Dermis microvascular lymphatic vessel endothelial cell (primary cell): ENCODE measurements at places on chromosomes 2 and 18. TPM values are rescaled to one million over a fixed set of nuclear protein-coding genes. Genes with fewer than 3 reads are reported as not detected.

GRCh38 chr2:152811916-152812315 is 93.5 kb downstream of the ARL6IP6 start:
- DNase-seq = no peak

- DNase-seq = no peak
Measured at GRCh38 chr2:119760237-119760955, 674 bp downstream of the PTPN4 start.

DNA sequence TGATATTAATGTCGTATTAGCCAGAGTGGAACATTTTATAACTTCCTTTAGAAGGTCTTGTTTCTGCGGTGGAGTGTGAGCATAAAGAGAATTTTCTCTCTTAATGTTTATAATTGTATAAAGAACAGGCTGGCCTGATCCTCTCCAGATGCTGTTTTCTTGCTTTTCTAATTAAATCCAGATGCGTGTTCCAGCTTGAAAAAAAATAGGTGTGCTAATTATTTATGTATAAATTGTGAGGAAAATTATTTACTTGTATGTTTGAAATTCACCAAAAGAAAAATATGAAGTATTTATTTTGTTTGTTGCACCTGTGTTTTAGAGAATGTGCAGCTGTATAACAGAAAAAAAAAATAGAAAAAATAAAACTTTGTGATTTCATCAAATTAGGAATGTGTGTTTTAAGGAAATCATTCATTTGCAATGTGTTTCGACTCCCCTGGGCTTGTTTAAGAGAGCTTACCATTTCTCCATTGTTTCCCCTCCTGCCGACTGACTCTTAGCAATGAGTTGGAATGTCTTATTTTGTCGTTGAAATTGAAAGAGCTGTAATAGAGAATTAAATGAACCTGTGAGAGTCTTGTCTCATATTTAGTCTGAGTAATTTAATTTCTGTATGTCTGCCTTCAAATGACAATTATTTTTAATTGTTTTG is 220.1 kb upstream of the NXPH2 start:
- no peak for DNase-seq

- no peak for DNase-seq
Measured at GRCh38 chr2:9979977-9980376, 28.5 kb downstream of the GRHL1 start.

GRCh38 chr2:75022516-75022915 is 64.1 kb downstream of the POLE4 start:
- no peak for DNase-seq

The PRKAG3 gene
- not detected in 2 replicates for total RNA-seq
